Caco-2 (cell line): ENCODE measurements at places on chromosomes 1 and 21.

- DNase-seq, result no peak
These were observed 36.4 kb downstream of the IGFN1 start for GRCh38 chr1:201226859-201227488.

- peak; percentile 20 for DNase-seq
These were observed 701 bp upstream of the INSRR start for GRCh38 chr1:156859523-156860112.

DNA sequence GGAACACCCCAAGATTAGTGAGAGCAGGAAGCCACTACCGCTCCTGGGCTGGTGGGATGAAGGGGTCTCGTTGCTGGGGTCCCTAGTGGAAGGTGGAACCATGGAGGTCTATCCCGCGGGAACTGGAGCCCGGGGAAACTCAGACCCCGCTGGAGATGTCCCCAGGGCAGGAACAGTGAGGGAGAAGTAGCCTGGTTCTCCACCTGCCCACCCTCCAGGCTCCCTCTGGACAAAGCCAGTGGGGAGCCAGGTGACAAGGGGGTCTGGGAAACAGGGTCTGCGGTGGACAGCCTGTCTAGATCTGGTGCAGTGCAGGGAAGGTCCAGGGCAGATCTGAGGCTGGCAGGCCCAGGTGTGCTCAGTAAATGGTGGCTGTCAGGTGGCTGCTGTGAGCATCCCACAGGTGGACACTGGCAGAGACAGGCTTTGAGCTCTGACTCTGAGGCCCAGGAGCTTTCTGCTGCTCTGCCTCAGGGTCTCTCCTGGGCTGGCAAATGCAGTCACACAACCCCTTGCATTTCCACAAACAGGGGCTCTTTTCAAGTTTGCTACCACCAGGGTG, 88.0 kb upstream of the TLR5 start:
- no peak for DNase-seq

GRCh38 chr1:57633056-57633455, 209.2 kb upstream of the DAB1 start:
- no peak for DNase-seq

- DNase-seq, result no peak
These were observed 71.4 kb downstream of the ARHGEF16 start for GRCh38 chr1:3525551-3526482.

DNA sequence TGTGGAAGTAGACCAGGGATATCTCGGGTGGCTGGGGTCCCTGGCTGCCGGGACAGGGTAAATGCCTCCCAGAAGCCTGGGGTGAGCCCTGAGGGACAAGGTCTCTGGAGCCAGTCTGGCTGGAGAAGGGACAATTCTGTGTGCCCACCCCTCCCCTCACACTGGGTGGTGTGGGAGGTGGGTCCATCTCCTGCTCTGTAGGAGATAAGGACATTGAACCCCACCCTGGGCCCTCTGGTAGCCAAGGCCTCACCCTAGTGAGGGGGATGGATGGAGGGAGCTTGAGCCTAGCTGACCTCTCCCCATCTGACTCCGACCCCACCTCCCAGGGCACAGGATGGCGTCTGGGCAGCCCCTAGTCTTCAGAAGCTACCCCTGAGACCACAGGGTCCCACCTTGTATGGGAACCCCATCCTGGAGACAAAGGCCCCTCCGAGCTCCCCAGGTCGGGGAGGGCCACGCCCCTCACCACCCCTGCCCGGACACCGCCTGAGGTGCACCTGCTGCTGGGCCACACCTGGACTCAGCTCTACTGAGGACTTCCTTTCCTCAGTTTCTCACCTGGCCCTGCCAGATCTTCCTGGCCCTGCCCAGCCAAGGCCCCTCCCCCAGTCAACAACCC, 4.3 kb downstream of the AGRN start:
- no peak for DNase-seq

DNA sequence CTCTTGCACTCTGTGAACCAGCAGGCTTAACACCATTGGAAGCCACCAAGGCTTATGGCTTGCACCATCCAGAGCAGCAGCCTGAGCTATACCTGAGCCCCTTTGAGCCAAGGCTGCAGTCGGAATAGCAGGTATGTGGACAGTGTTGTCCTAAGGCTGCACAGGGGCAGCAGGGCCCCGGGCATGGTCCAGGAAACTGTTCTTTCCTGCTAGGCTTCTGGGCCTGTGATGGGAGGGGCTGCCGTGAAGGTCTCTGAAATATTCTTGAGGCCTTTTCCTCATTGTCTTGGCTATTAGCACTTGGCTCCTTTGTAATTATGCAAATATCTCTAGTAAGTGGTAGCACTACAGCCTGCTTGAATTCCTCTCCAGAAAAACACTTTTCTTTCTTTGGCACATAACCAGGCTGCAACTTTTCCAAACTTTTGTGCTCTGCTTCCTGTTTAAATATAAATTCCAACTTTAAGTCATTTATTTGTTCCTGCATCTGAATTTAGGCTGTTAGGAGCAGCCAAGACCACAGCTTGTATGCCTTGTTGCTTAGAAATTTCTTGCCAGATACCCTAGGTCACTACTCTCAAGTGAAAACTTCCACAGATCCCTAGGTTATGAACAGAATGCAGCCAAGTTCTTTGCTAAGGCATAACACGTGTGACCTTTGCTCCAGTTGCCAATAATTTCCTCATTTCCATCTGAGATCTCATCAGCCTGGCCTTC, 5.2 kb downstream of the KRTAP20-4 start:
- no peak for DNase-seq
